Upper lobe of left lung (tissue), 6 donors: ENCODE measurements at places on chromosomes 7 and 10. TPM values are rescaled to one million over a fixed set of nuclear protein-coding genes. Genes with fewer than 3 reads are reported as not detected.

GRCh38 chr10:24721229-24722106 lies 2.2 kb downstream of the ARHGAP21 start:
- peak; percentile 85 for DNase-seq

DNA sequence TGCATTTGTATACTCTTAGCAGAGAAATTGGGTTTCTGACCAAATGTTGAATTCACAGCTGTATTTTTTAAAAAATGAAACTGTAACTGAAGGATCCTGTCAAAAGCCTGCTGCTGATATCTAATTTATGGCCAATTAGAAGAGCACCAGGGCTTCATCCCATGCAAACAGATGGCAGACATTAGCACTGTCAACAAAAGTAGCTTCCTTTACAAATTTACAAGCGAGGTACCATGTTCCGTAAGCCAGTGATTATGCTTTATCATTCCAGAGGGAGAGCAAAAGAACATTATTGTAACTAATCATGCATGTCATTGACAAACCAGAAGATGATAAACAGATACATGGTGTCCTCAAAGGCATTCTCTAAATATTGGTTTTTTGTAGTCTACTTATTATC lies 177.2 kb upstream of the DKK1 start:
- no peak for DNase-seq

- no peak for DNase-seq
These were observed 5.8 kb downstream of the NUDCD3 start for GRCh38 chr7:44484482-44485313.

- no peak for DNase-seq
These were observed 46.2 kb upstream of the STMP1 start for GRCh38 chr7:135616136-135616535.

GRCh38 chr7:43295429-43295828 lies 183.0 kb downstream of the HECW1 start:
- DNase-seq = no peak

DNA sequence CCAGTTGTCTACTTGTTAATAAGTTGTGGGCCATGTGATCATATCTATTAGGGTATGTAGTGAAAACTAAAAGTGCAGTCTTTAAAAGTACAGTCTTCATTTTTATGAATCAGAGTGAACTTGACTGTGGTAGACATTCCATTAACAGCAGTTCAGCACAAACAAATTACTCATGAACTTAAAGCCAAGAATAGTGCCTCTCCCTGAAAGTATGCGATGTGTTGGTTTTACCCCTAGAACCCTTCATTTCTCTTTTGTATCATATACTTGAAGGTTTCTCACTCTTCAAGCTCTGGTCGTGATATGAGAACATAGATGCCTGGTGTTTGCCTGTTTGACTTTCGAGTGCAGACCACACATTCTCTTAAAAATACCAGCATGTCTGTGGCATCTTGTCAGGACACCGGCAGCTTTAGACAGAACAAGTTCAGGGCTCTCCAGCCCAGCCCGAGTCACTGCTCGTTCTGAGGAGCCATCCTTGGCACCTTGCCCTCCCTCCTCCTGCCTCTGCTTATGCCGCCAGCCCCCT lies 159.3 kb downstream of the LCOR start:
- no peak for DNase-seq

The BLNK gene
- total RNA-seq = 7.1 TPM
